Umbilical cord (tissue), 2 donors: ENCODE measurements at places on chromosomes 1 and 21.

GRCh38 chr1:216215169-216215568 lies 208.1 kb downstream of the USH2A start:
- DNase-seq = no peak

DNA sequence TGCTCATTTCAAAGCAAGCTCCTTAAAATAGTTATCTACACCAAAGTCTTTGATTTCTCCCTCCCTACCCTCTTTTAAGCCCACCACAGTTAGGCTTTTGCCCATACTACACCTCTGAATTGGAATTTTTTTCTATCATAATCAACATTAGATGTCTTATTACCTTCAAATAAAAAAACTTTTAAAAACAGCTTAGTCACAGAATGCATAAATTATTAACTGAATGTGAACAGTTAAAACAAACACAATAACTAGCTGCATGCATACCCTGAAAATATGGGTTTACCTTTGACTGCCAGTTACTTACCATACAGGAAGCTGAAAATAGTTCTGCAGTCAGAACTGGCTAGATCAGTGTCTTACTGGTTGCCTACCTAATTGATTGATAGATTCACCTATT lies 210.9 kb downstream of the TGFB2 start:
- no peak for DNase-seq

DNA sequence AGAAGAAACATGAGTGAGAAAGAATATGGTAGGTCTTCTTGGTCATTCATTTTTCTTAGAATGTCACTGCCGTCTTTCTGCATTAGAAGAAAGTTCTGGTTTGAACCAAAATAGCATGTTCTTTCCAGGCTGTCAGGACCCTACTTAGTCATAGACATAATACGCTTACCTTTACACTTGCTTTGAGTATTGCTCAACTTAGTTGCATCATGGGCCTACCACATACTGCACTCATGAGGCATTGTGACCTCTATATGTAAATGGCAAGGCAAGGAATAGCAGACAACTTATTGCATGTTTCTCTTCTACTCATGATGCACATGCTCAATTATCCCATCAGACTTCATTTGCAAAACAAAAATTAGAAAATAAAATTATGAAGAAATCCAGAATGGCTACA lies 415.0 kb downstream of the HLX start:
- DNase-seq = no peak

GRCh38 chr1:184437291-184437690 lies 50.5 kb downstream of the C1orf21 start:
- no peak for DNase-seq

DNA sequence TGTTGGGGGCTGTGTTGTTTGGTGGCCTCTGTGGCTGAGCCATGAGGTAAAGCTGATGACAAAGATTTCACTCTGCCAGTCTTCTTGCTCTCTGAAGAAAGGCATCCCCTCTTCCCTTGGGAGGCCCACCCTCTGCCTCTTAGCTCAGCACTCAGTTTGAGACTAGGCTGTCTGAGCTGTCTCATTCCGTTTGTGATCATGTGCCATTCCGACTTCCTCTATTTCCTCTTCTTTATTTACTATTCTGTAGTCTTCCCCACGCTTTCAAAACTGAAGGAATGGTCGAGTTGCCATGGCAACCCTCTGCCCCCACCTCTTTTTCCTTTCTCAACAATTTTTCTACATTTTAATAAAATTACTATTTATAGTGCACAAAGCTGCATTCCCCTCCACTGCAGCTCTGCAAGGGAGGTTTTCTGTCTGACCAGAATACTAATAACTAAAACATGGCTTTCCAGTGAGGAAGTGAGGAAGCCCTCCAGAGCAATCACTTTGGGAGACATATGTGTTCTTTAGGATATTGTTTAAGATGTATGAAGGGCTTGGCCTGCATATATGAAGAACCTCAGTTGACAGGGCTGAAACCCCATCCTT lies 30.8 kb downstream of the KCNA3 start:
- DNase-seq = no peak

DNA sequence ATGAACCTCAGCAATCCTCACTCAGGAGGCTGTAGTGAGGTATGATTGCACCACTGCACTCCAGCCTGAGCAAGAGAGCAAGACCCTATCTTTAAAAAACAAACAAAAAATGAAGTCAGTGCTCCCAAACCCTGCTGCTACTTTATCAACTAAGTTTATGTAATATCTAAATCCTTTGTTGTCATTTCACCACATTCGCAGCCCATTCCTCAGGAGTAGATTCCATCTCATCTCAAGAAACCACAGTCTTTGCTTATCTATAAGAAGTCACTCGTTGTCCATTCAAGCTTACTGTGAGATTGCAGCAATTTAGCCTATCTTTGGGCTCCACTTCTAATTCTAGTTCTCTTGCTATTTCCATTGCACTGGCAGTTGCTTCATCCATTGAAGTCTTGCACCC lies 44.3 kb upstream of the RGL1 start:
- DNase-seq = no peak

DNA sequence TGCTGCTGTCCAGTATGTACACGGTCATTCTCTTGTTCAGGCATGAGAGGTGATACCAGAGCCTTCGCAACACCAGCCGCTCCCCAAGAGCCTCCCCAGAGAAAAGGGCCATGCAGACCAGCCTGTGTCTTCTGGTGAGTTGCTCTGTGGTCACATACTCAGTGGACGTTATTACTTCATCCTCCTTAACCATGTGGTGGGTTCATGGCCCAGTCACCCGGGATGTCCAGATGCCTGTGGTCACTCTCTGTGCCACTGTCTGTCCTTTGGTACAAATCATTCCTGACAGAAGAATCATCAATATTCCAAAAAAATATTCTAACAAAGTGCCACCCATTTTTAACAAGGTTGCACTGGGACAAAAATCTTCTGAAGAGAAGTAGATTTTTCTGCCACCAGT lies 8.8 kb upstream of the ZNF124 start:
- DNase-seq = no peak
